ENCODE measurements at places on chromosomes 16 and 17. TPM values are rescaled to one million over a fixed set of nuclear protein-coding genes. Genes with fewer than 3 reads are reported as not detected.
A peak's percentile ranks its signal among the peaks of the same experiment; 100 is the strongest.

DNA sequence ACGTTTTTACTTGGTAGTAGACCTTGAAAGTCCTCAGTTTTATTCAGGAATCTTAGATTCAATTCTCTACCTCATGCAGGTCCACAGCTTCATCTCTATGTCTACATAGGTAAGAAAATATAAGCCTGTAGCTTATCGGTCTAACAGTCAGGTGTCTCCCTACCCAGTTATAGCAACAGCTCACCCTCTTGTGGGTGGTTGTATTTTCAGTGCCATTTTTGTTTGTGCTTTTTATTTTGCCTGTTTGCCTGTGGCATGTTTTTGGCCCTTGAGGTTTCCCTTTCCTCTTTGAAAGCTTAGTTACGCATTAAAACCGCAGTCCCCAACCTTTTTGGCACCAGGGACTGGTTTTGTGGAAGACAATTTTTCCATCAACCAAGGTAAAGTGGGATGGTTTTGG lies 23.6 kb upstream of the WIPI1 start:
- no peak overlapping the region for H3K27ac ChIP-seq
- H3K36me3 ChIP-seq = no peaks in the 10 kb centered on the region
- DNase-seq = no peak
- H3K4me1 ChIP-seq = no peaks in the 10 kb centered on the region
- H3K4me3 ChIP-seq = no peak overlapping the region

DNA sequence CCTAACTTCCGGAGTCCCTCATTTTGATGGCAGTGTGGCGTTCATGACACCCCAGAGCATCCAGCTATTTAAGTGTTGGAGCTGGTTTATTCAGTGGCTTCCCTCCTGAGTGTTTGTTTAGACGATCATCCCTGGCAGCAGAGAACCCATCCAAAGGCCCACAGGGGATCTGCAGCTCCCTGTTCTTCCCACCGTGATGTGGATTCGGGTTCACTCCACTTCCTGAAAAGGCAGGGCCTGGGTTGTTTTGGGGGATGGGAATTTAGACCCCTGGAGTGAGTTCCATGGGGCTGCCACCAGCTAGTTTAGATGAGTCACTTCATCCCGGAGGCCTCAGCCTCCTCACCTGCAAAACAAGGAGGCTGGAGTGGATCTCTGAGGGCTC lies 2.3 kb downstream of the KSR1 start:
- H3K27me3 ChIP-seq = peaks cover 45% of the 10 kb centered on the region
- H3K36me3 ChIP-seq = peaks cover 13% of the 10 kb centered on the region
- no peak for DNase-seq
- no peak overlapping the region for H3K27ac ChIP-seq
- H3K4me1 ChIP-seq = peaks cover 18% of the 10 kb centered on the region

DNA sequence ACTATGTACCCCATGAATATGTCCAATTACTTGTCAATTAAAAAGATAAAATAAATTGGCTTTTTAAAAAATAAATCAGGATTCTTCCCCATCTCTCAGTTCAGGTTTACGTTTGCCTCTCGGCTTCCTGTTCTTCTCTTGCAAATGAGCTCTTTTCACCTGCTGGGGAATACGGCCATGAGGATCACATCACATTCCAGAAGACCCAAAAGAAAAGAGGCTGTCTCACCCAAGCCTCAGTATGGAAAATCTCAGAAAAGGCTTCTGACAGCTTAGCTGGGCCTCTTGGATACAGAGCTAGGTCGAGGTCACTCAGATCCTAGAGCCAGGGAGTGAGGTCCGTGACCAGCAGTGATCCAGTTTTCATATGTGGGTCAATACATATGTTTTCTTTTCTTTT lies 171.2 kb upstream of the SDK2 start:
- DNase-seq = no peak
- no peak overlapping the region for H3K4me3 ChIP-seq
- H3K27me3 ChIP-seq = peaks cover 31% of the 10 kb centered on the region
- no peaks in the 10 kb centered on the region for H3K36me3 ChIP-seq
- H3K4me1 ChIP-seq = no peaks in the 10 kb centered on the region

GRCh38 chr17:42535155-42536047 lies 640 bp upstream of the NAGLU start:
- peaks cover 53% of the 10 kb centered on the region for H3K4me1 ChIP-seq
- no peak for DNase-seq
- peak overlapping the region; percentile 69 for H3K27ac ChIP-seq
- peak overlapping the region; percentile 94 for H3K4me3 ChIP-seq
- H3K27me3 ChIP-seq = no peaks in the 10 kb centered on the region

- no peaks in the 10 kb centered on the region for H3K27me3 ChIP-seq
- H3K36me3 ChIP-seq = no peaks in the 10 kb centered on the region
- DNase-seq = no peak
- H3K27ac ChIP-seq = no peak overlapping the region
- no peak overlapping the region for H3K4me3 ChIP-seq
- no peaks in the 10 kb centered on the region for H3K4me1 ChIP-seq
Measured at GRCh38 chr16:66370786-66371684, 4.5 kb downstream of the CDH5 start.

DNA sequence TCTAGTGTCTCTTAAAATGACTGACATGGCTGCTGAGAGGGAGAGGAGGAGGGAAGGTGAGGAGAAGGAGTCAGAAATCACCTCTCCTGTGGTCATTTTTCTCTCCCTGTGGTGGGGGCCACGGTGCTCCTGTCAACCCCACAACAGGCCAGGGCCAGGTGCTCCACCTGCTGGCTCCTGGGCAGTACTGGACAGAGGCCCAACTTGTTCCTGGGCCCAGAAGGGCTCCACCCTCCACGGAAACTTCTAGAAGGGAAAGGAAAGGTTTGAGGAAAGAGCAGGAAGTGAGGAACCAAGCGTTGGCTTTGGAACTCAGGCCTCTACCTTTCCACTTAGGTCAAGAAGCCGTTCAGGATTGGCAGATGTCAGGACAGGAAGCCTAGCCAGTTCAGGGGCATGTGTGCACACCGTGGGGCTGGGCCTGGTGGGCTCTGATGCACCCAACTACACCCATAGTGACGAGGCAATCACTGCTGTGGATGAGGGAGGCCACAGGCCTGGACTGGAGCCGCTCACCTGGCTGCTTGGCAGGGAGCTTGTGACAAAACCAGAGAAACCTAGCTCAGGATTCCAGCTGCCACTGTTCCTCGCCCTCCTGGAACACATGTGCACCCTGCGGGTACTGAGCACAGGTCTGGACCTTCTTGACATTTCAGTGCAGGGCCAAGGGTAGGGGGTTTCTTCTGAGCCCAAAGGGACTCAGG lies 36.1 kb downstream of the WNT3 start:
- H3K4me1 ChIP-seq = no peaks in the 10 kb centered on the region
- peak; percentile 80 for DNase-seq
- no peak overlapping the region for H3K4me3 ChIP-seq
- peaks cover 43% of the 10 kb centered on the region for H3K27me3 ChIP-seq
- H3K27ac ChIP-seq = no peak overlapping the region

TK1 gene
- 89.7 TPM for total RNA-seq

HOXB13 gene
- 1.1 TPM for total RNA-seq

SEPTIN12 gene
- total RNA-seq = not detected

TPSD1 gene
- total RNA-seq = not detected

CASKIN1 gene
- 1.4 TPM for total RNA-seq
